ENCODE measurements at places on chromosomes 7 and 10.

DNA sequence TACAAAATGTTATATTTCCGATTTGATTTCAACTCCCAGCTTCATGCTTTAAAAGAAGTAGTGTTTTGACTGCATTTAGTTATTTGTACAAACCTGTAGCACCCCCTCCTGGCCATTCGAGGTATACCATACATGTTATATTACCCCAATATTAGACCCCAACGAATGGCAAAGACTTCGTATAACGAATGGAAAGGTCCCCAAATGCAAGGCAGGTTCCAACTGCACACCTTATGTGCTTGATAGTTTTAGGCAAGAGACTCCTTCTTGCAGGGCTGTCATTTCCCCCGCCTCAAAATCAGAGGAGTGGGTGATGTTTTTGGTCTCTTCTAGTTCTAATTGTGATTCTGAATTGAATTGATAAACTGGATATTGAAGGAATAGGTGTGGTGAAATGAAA, 101.1 kb upstream of the TARP start:
- DNase-seq: no peak

DNA sequence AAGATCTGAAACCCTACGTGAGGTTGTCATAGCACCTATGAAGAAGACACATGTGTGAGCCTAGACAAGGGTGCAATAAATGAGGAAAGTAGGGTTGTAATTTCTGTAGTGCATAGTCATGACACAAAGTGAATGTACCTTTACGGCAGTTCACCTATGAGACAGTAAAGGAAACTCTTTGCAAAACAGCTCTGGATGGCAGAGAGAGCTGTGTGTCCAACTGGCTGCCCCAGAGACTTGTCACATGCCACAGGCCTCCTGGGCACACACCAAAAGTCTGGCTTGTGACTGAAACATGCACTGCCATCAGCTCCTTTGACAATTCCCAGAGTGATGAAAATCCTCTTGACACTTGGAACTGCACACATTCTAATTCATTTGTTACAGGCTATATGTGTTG, 90.7 kb upstream of the NAMPT start:
- no peak for DNase-seq

DNA sequence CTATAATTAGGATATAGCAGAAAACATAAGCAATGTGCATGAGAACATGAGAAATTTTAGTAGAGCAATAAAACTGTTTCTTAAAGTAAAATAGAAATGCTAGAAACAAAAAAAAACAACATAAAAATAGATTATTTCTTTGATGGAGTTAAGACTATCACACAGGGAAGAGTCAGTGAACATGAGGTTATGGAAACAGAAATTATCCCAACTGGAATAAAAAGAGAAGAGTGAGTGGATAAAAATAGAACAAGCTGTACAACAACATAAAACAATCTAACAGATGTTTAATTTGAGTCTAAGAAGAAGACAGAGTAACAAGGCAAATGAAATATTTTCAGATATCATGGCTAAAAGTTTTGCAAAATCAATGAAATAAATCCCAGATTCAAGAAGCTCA, 7.5 kb upstream of the OR6B1 start:
- no peak for DNase-seq

- DNase-seq: no peak
These were observed 131.9 kb downstream of the KAT6B start for GRCh38 chr10:74958316-74958715.

DNA sequence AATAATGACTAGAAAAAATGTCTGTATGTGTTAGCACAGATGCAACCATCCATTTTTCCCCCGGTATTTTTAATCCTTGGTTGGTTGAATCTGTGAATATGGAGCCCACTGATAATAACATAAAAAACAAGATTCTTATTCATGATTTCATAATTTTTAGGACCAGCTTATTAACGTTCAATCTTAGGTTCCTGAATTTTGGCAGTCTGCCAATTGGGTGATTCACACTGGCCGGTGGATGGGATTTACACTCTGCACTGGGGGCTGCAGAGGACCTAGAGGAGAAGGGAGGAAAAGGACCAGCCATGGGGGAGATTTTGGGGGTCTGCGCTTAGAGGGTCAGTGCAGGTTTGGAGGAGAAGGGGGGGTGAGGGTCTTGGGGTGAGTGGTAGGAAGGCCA, 327.9 kb downstream of the ACTR3B start:
- DNase-seq: no peak

- no peak for DNase-seq
These were observed 5.0 kb upstream of the TACR2 start for GRCh38 chr10:69421611-69422308.

DNA sequence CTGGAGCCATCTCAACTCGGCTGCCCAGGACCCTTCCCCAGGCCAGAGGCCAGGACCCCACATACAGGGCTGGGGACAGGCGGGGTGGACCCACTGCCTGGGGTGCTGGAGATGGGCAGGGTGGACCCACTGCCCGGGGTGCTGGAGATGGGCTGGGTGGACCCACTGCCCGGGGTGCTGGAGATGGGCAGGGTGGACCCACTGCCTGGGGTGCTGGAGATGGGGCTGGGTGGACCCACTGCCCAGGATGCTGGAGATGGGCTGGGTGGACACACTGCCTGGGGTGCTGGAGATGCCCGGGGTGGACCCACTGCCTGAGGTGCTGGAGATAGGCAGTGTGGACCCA, 32.4 kb upstream of the FOXL3 start:
- no peak for DNase-seq

DNA sequence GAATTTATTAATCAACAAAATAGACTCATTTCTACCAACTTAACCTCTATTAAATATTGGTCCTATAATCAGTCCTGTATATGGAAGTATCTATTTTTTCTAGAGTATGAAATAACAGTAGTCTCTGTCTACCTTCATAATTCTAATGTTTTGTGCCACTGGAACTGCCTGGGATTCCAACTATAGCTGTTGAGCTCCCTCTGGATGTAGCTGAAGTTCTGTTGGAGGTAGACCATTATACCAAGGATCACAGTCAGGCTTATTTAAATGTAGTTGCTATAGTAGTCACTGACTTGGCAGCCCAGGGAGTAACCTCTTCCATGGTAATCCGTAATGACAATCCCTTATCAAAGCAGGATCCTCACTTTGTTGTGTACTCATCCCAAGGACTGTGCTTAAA, 48.5 kb upstream of the PHYHIPL start:
- DNase-seq: no peak

DNA sequence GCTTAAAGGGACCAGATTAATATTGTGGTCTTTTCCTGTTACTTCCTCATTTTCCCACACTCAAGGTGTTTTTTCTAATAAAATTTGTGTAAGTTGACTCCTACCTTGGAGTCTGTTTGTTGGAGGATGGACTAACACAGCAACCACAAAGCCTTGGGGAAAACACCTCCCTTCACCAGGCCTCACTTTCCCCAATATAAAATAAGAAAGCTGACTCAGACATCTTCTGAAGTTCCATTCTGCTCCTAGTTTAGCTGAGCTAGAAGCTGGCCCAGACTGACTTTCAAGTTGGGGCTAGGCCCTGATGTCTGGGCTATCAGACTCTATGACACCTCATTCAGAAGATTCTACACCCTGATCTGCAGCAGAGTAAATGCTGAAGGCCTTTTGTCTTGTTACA, 73.0 kb upstream of the ADRB1 start:
- DNase-seq: no peak

DNA sequence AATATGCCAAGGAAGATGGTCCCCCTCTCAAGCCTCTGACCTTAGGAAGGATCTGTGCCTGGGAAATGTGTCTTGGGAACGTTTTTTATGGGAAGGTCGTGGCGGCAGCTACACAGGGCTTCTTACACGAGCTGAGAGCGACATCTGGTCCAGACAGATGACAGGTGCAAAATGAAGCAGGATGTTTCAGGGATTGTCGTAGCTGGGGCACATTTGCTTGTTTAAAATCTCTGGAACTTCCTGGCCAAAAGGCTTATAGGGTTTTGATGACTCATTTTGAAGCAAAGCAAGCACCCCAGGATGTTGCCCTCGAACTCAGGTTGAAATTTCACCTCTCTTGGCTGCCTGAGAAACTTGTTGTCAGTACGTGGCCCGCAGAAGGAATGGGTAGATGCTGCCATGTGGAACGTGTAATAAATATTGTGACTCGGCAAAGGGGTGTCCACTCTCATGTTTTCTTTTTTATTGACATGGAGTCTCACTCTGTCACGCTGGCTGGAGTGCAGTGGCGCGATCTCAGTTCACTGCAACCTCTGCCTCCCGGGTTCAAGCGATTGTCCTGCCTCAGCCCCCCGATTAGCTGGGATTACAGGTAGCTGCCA, 117.5 kb downstream of the CAMK1D start:
- DNase-seq: no peak

DNA sequence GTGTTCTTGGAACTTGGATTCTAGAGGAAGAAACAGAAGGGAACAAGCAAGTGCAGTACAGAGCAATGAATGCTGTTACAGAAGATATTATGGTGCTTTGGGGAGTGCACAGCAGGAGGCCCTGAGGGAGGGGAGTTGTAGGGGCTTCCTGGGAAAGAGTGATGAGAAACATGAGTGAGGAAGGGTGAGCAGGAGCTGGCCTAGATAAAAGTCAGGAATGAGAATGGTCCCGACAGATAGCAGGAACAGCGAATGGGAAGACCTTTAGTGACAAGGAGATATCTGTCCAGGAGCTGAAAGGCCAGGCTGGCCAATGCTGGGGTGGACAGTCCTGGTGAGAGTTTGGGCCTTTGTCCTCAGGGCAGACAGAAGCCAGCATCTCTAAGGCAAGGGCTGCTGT, 20.6 kb upstream of the CCNJ start:
- DNase-seq: no peak

GRCh38 chr7:114209968-114210367, 204.6 kb upstream of the FOXP2 start:
- DNase-seq: no peak

- no peak for DNase-seq
These were observed 4.1 kb downstream of the HOXA9 start for GRCh38 chr7:27161214-27161720.

GRCh38 chr10:34859170-34859569, 44.1 kb upstream of the PARD3 start:
- DNase-seq: no peak

GRCh38 chr7:80499350-80499953, 12.4 kb downstream of the GNAT3 start:
- no peak for DNase-seq

- no peak for DNase-seq
These were observed 95.4 kb downstream of the TCF7L2 start for GRCh38 chr10:113045147-113046055.

DNA sequence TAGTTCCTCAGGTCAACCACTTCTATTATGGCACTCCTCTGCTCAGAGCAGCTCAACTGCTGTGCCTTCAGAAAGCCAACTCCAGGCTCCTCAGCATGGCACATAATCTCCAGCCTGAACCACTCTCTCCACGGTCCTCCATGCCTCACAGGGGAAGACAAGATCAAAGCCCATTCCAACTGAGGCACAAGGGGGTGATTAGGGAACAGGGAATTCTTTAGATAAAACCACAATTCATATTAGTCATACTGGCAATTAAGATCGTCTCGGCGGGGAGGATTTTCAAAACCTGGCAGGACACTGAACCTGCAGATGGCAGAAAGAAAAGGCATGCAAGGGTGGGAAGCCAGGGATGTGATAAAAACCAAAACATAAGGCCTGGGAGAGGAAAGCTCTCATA, 361.6 kb downstream of the FGFR2 start:
- DNase-seq: no peak

- DNase-seq: no peak
These were observed 1135.2 kb downstream of the CNTNAP2 start for GRCh38 chr7:147251751-147252325.

- no peak for DNase-seq
These were observed 482 bp upstream of the ACTR3C start for GRCh38 chr7:150323682-150324372.

GRCh38 chr10:29790207-29790606, 155.4 kb upstream of the SVIL start:
- DNase-seq: no peak

DNA sequence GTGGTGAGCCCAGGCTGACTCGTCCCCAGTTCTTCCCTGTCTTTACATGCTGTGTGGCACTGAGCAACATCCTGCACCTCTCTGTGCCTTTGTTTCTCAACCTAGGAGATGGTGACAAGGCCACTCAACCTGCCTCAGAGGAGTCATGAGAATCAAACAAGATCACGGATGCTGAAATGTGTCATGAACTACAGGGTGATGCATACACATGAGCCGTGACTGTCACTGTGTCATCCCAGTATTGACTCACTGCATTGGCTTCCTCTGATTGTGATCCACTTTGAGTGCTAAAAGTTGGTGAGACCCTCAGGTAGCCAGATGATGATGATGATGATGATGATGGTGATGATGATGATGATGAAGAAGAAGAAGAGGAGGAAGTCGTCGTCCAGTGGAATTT, 11.5 kb downstream of the C10orf71 start:
- DNase-seq: no peak

DNA sequence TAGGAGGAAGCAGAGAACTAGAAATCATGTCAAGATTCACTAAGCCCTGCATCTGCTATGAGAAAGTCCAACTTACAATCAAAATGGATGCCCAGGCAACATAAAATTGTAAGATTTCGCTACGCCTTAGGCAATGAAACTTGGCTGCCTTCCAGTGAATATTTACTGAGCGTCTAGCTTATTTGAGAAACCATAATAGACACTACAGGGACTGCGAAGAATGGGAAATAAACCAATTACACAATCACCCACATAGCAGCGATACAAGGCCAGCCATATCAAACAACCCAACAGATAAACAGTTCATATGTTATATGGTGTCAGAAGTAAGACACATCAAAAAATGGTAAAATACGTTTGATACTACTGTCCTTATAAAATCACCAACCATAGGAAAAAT, 545.0 kb upstream of the C7orf33 start:
- DNase-seq: no peak

GRCh38 chr10:93106631-93107072, 33.0 kb downstream of the CYP26A1 start:
- no peak for DNase-seq

GRCh38 chr10:115856580-115856979, 416.4 kb downstream of the GFRA1 start:
- no peak for DNase-seq

DNA sequence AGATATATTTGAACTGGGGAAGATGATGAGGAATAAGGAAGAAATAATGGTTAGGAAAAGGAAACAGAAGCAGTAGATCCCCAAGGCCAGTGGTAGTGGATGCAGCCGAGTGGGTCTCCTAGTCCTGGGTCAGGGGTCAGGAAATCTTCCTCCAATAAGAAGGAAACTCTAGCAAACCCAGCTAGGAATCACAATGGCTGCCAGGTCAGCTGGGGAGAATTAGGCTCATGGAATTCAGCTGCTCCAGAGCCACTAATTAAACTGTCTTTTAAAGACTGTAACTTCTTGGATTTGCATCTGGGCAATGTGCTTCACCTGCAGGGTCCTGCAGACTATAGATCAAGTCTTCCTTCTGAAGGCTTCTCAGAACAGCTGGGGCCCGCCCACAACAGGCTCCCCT, 644.4 kb downstream of the KCNMA1 start:
- DNase-seq: no peak

Measured in frontal cortex (tissue), 4 donors.